ENCODE measurements at places on chromosomes 7 and 10. TPM values are rescaled to one million over a fixed set of nuclear protein-coding genes. Genes with fewer than 3 reads are reported as not detected.

Gene CABCOCO1
- 0.53 TPM for total RNA-seq

Gene ST8SIA6
- under 0.01 TPM for total RNA-seq

Gene TMEM213
- total RNA-seq, result not detected

Gene NPY
- not detected for total RNA-seq

Gene CCL26
- total RNA-seq, result not detected

Gene SPDYE8
- not detected for total RNA-seq

Gene ZNF467
- total RNA-seq, result 3.0 TPM

Gene SFMBT2
- total RNA-seq, result 0.86 TPM

Gene PON1
- not detected for total RNA-seq

Gene SFTPA1
- not detected for total RNA-seq

Gene EPHA1
- total RNA-seq, result not detected

Gene MSS51
- 1.6 TPM for total RNA-seq

Gene SORCS3
- not detected for total RNA-seq

Gene PDLIM1
- 34.9 TPM for total RNA-seq

Gene CYP2C9
- not detected for total RNA-seq

Gene PKD2L1
- not detected for total RNA-seq

Gene GIMAP8
- total RNA-seq, result not detected

Gene AKR1C4
- total RNA-seq, result not detected

Gene CRYGN
- total RNA-seq, result not detected

Gene OR2A42
- not detected for total RNA-seq

Gene GNAT3
- not detected for total RNA-seq

Gene GPR15LG
- total RNA-seq, result not detected

Gene LRRC61
- 1.7 TPM for total RNA-seq

Gene NOD1
- 5.5 TPM for total RNA-seq

Gene HELLS
- total RNA-seq, result 23.4 TPM

Gene NPFFR1
- not detected for total RNA-seq

Gene CRTAC1
- total RNA-seq, result not detected

Gene NKX1-2
- not detected for total RNA-seq

Gene ATE1
- total RNA-seq, result 19.7 TPM

Gene GNA12
- 38.3 TPM for total RNA-seq

Gene EGFR
- total RNA-seq, result 33.5 TPM

Gene PAX4
- not detected for total RNA-seq

Gene SSC4D
- 1.8 TPM for total RNA-seq

Gene RASA4B
- total RNA-seq, result 3.2 TPM

Gene TMEM184A
- not detected for total RNA-seq

Gene NAT16
- total RNA-seq, result not detected
